Upper lobe of right lung (tissue), 1 donor: ENCODE measurements at places on chromosomes 11 and 22. TPM values are rescaled to one million over a fixed set of nuclear protein-coding genes. Genes with fewer than 3 reads are reported as not detected.

MRPL17 gene
- 35.1 TPM for total RNA-seq

MRPL49 gene
- total RNA-seq: 53.7 TPM

MPPED2 gene
- total RNA-seq: 1.3 TPM

NAALAD2 gene
- total RNA-seq: 2.6 TPM

TPBGL gene
- 0.64 TPM for total RNA-seq

EHF gene
- total RNA-seq: 36.4 TPM

RBX1 gene
- 45.6 TPM for total RNA-seq

THYN1 gene
- total RNA-seq: 33.8 TPM

BID gene
- 22.8 TPM for total RNA-seq

RASGRP2 gene
- total RNA-seq: 27.6 TPM

HPX gene
- 1.4 TPM for total RNA-seq

RGL4 gene
- total RNA-seq: 1.2 TPM

OR4C46 gene
- not detected for total RNA-seq

LGALS12 gene
- total RNA-seq: 0.49 TPM

NOX4 gene
- 2.7 TPM for total RNA-seq

TBC1D10A gene
- 29.6 TPM for total RNA-seq

OVOL1 gene
- total RNA-seq: 2.7 TPM

POU2AF1 gene
- 2.5 TPM for total RNA-seq

OR51B4 gene
- total RNA-seq: not detected

OR8D4 gene
- not detected for total RNA-seq

LSP1 gene
- total RNA-seq: 78.2 TPM

MPZL3 gene
- 11.8 TPM for total RNA-seq

KRTAP5-9 gene
- total RNA-seq: not detected

PANX3 gene
- total RNA-seq: not detected

RIC3 gene
- total RNA-seq: 12.9 TPM

INTS4 gene
- total RNA-seq: 35.9 TPM

NELL1 gene
- not detected for total RNA-seq

CDHR5 gene
- total RNA-seq: not detected

KCTD14 gene
- 13.6 TPM for total RNA-seq

AHNAK gene
- total RNA-seq: 819 TPM

NXPE2 gene
- total RNA-seq: not detected

PGA5 gene
- total RNA-seq: not detected

ASPHD2 gene
- 1.2 TPM for total RNA-seq

ZNF214 gene
- 3.7 TPM for total RNA-seq

XKR3 gene
- not detected for total RNA-seq

MEN1 gene
- total RNA-seq: 22.5 TPM

SLC7A4 gene
- total RNA-seq: 1.5 TPM

EMID1 gene
- 15.2 TPM for total RNA-seq

SCUBE1 gene
- total RNA-seq: 36.0 TPM

XRCC6 gene
- total RNA-seq: 160 TPM

OR8H1 gene
- total RNA-seq: not detected

KRTAP5-11 gene
- total RNA-seq: not detected

FAT3 gene
- total RNA-seq: 6.9 TPM

OR52D1 gene
- total RNA-seq: not detected

ADM2 gene
- total RNA-seq: 2.6 TPM

STIP1 gene
- total RNA-seq: 110 TPM

RFPL1 gene
- not detected for total RNA-seq

TRIM49 gene
- not detected for total RNA-seq

SYNGR1 gene
- 14.0 TPM for total RNA-seq

CNTN5 gene
- not detected for total RNA-seq

HOATZ gene
- not detected for total RNA-seq

PAMR1 gene
- 12.4 TPM for total RNA-seq

TMEM191B gene
- total RNA-seq: 2.1 TPM

DUSP8 gene
- 18.0 TPM for total RNA-seq

TTC12 gene
- 15.3 TPM for total RNA-seq

SYCE3 gene
- total RNA-seq: not detected

NDUFS3 gene
- 76.2 TPM for total RNA-seq
